ENCODE measurements at places on chromosomes 6 and 20.

GRCh38 chr6:52672412-52673025, 1.6 kb downstream of the TMEM14A start:
- no peak for DNase-seq

- DNase-seq = no peak
These were observed 155.1 kb downstream of the SASH1 start for GRCh38 chr6:148497717-148498116.

- no peak for DNase-seq
These were observed 8.3 kb upstream of the CDH26 start for GRCh38 chr20:59949911-59950310.

DNA sequence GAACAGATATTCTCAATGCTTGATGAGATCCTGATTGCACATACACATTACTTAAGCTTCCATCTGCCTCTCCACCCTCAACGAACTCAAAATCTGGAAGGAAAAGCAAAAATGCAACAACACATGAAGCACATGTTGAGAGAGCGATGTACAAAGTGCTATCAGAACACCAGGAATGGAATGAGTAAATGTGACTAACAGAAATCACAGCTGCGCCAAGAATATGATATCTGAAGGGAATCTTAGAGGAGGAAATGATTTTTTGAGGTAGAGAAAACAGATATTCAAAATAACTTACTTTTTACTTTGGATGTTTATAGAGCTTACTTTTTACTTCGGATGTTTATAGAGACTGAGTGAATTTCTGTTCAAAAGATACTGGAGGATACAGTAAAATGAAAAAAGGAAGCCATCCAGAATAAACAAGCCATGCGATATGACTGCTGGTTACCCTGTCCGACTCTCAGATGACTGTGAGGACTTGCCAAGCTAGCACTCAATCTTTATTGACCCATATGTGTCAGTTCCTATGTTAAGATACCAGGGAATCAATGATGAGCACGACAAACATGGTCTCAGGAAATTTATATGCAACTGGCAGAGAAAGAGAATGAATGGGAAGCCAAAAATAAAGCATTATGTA, 102.0 kb downstream of the SMLR1 start:
- DNase-seq = no peak

DNA sequence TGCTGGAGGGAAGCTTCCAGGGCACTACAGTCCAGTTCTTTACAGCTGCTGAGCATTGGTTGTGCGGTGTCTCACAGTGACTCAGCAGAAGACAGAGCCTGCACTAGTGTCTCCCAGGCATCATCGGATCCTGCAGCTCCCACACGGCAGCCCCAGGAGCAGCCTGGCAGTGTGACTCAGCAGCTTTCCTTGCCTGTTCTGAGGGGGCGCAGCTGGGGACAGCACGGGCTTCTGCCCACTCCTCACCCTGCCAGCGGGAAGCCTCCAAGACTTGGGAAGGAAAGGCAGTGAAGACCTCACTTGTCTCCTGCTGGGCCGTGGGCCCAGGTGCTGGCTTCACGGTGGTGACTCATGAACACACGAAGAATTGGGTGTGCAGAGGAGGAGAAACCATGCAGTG, 165.4 kb downstream of the SYNDIG1 start:
- no peak for DNase-seq

Measured in ecto neural progenitor cell (in vitro differentiated cells).